ENCODE measurements at places on chromosomes 2 and 18.

GRCh38 chr2:12221584-12221983, 475.2 kb downstream of the LPIN1 start:
- no peak for DNase-seq

- no peak for DNase-seq
Measured at GRCh38 chr18:79796531-79797405, 970 bp upstream of the KCNG2 start.

DNA sequence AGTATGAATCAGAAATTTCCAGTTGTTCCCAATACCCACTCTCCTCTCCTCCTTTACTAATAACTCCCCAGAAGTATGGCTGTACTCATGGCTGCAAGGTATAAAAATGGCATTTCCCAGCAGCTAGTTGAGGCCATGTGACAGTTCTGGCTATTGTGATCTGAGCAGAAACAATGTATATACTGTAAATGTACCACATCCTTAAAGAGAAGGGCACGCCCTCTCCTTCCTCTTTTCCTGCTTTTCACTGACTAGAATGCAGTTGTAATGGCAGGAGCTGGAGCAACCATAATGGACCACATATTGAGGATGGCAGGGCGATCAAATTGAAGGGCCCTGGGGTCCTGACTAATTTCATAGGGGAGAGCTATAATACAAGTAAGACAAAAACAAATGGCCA, 211.2 kb downstream of the TNS1 start:
- no peak for DNase-seq

DNA sequence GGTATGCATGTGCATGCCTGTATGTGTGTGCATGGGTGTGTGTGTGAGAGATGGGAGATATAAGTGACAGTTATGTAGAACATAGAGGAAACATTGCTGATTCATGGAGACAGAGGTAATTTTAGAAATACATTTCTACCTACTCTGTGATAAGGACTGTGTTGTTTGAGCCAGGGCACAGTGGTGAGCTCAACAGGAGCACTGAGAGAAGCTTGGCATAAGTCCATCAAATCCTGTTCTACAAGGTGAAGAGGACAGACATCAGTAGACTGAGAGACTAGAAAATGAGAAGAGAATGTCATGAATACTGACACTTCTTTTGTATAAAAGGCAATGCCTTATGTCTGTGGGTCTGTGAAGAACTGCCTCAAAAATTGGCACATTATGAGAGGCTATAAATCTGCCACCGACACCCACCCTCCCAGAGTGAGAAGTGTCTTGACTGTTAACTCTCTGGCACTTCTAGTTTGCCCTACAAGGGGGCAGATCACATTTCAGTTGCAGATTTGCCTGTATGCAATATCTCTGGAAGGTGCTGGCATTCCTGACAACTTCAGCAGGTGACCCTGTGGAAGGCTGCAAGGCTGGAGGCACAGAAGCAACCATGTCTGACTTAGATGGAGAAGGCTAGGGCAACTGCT, 962.3 kb upstream of the NRXN1 start:
- no peak for DNase-seq

- no peak for DNase-seq
Measured at GRCh38 chr2:98857001-98857400, 79.0 kb downstream of the CRACDL start.

DNA sequence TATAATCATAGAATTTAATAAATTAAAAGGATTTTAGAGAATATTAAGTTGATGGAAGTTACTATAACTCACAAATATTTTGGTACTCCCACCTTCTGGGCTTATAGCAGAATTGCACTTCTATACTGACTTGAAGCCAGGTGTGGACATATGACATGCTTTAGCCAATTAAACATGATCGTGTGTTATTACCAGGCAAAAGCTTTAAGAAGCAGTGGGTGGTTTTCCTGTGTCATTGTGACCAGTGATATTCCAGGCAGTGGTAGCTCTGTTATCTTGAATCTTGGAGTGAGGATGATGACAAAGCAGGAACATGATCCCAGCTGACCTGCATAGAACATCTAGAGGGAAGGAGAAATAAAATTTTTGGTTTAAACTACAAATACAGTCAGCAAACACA, 370.9 kb upstream of the ZEB2 start:
- no peak for DNase-seq

DNA sequence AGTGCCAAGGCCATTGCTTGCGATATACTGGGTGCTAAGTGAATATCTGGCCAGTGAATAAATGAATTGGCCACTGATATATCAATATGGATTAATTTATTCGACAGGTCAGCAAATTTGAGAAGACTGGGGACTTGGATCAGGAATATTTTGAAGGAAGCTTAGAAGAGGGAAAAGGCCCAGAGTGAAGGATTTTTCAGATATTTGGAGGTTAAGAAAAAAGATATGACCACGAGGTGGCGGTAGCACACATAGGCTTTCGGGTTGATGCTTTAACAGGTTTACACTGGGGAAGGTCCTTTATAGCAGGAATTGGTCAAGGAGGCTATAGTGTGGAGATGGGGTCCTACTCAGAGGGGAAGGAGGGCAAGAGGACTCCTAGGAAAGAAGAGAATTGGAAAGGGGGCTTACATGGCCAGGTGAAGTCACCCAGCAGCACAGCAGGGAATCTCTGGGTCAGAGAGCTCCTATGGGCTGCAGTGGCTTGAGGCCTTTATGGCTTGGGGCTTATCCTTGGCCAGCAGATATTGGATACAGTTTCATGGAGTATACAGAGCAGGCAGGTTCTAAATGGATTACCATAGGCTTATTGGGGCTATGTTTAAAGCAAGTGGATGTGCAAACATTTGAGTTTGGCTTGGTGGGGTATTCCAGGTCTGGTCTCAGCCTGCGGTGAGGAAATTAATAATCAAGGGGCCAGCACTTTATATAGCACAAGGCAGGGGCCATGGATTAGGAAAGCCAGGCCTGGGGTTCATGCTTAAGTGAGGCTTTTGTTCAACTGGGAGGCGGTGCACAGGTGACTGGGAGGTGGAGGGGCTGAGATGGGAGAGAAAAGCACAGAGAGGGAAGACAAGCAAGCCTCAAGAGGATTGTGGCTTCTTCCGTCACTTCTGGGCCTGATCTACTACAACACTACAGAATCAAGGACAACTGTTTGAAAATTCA, 9.7 kb downstream of the IL1RN start:
- DNase-seq, result peak; percentile 2

Data from NCI-H774 (cell line).